Posterior vena cava (tissue), 2 donors: ENCODE measurements at places on chromosomes 1 and 21. TPM values are rescaled to one million over a fixed set of nuclear protein-coding genes. Genes with fewer than 3 reads are reported as not detected.

TRIM67 gene
- total RNA-seq = not detected

TSPAN2 gene
- total RNA-seq = 49.8 TPM

RAB42 gene
- total RNA-seq = 3.5 TPM

FCN3 gene
- total RNA-seq = 11.6 TPM

ZYG11B gene
- 33.1 TPM for total RNA-seq

EVA1B gene
- total RNA-seq = 38.0 TPM

DNAJC28 gene
- 1.3 TPM for total RNA-seq

LIPI gene
- total RNA-seq = not detected

IQGAP3 gene
- total RNA-seq = 0.79 TPM

CFHR2 gene
- total RNA-seq = not detected

C1QC gene
- total RNA-seq = 414 TPM

G0S2 gene
- total RNA-seq = 35.0 TPM

ELAVL4 gene
- total RNA-seq = not detected

SIK1 gene
- 9.9 TPM for total RNA-seq

STYXL2 gene
- not detected for total RNA-seq

SAMD13 gene
- 0.51 TPM for total RNA-seq

ALPL gene
- total RNA-seq = 11.1 TPM

KCNQ4 gene
- total RNA-seq = 11.4 TPM

OR2T35 gene
- not detected for total RNA-seq

SPRR2E gene
- total RNA-seq = not detected

OR2T2 gene
- total RNA-seq = not detected

CD1B gene
- total RNA-seq = not detected
